ENCODE measurements at places on chromosomes 4 and X. TPM values are rescaled to one million over a fixed set of nuclear protein-coding genes. Genes with fewer than 3 reads are reported as not detected.

WAS gene
- total RNA-seq, result 11.5 TPM

ARHGEF38 gene
- total RNA-seq, result 20.4 TPM

AMER1 gene
- 6.0 TPM for total RNA-seq

DNA sequence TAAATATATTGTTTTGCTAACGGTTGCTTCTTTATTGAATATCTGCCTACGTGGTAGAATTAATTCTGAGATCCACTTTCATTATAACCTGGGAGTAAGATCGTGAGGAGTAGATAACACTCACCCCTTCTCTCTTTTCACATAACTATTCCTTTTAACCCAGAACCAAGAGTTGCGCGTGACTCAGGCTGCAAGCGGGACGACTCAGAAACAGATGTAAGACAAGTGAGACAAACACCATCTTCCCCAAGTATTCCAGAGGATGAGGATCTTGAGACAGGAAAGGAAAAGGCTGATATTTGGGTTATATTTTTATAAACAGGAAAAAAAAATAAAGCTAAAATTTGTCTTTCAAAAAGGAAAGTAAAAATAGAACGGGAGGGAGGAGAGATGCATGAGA is 318.8 kb upstream of the NOCT start:
- DNase-seq, result no peak

- no peak for DNase-seq
Measured at GRCh38 chr4:55218041-55218440, 92.6 kb upstream of the KDR start.

GRCh38 chr4:102606261-102606660 is 105.1 kb downstream of the NFKB1 start:
- DNase-seq, result no peak

GRCh38 chrX:154738011-154738738 is 12.7 kb downstream of the GAB3 start:
- DNase-seq, result peak; percentile 33

GRCh38 chr4:7397206-7398103 is 37.3 kb downstream of the PSAPL1 start:
- DNase-seq, result no peak

DNA sequence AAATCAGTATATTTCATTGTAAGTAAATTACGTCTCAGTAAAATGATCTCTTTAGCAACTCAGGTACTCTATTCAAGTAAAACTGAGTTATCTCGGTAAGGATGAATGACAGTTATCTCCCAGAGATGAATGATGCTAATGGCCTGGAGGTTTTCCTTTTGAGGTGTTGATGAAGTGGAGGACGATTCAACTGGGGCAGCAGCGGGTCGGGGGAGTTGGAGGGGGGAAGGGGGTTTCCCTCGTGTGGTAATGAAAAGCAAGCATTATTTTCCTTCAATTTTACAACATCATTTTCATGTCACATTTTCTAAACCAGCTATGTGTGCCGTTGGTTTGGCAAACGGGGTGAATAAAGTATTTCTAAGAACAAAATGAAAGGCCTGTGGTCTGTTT is 92.4 kb upstream of the ATXN3L start:
- no peak for DNase-seq

DNA sequence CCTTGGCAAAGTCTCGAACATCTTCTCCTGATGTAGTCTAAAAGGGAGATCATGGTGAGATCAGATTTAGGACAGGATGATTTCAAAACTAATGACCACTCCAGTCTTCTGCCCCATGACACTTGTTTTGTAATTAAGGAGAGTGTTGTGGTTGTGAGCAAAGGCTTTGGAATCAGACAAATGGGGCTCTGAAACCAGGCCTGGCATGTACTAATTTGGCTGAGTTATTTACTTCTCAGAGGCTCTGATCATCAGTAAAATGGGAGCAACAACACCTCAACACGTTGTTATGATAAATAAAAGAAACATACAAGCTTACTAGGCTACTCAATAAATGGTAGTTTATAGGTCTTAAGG is 106.9 kb upstream of the FTHL17 start:
- DNase-seq, result no peak

- no peak for DNase-seq
Measured at GRCh38 chr4:104941661-104942062, 205.0 kb upstream of the TET2 start.

Data from mucosa of gallbladder (tissue), 1 donor.